ENCODE measurements at places on chromosomes 12 and 14. TPM values are rescaled to one million over a fixed set of nuclear protein-coding genes. Genes with fewer than 3 reads are reported as not detected.

GPRC5D gene
- total RNA-seq = not detected

MYH6 gene
- not detected for total RNA-seq

MYO1H gene
- total RNA-seq = not detected

PLD4 gene
- under 0.01 TPM for total RNA-seq

SSTR1 gene
- 1.2 TPM for total RNA-seq

ATG2B gene
- total RNA-seq = 29.1 TPM

ASIC1 gene
- total RNA-seq = 1.5 TPM

ACSS3 gene
- 19.8 TPM for total RNA-seq

DIO2 gene
- 16.1 TPM for total RNA-seq

CNOT2 gene
- total RNA-seq = 166 TPM

PUS1 gene
- total RNA-seq = 12.4 TPM

GALNT4 gene
- 17.9 TPM for total RNA-seq

HIGD1C gene
- not detected for total RNA-seq

B4GALNT3 gene
- total RNA-seq = under 0.01 TPM

CISTR gene
- total RNA-seq = not detected

PGF gene
- total RNA-seq = 14.8 TPM

RDH16 gene
- 0.15 TPM for total RNA-seq

ABCD2 gene
- total RNA-seq = 0.17 TPM

FGF23 gene
- not detected for total RNA-seq

TGFB3 gene
- 8.6 TPM for total RNA-seq
